ENCODE measurements at places on chromosomes 5 and 9.
A peak's percentile ranks its signal among the peaks of the same experiment; 100 is the strongest.

DNA sequence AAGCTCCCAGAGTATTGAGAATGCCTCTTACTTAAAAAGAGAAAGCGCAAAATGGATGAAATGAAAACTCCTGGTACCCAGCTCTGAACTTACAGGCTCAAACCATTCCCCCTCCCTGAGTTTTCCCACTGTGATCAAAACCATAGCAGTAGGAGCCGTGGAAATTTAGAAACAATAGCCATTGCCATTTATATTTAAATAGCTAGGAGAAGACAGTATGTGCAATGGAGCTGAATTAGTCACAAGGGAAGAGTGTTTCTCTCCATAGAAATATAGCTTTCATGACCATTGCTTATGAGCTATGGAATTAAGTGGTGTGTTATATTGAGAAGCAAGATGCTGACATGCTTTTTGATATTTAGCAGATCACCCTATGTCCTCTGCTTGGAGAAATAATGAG, 84.6 kb downstream of the PCSK5 start:
- no peak for DNase-seq

GRCh38 chr9:131024978-131025868, 16.2 kb downstream of the LAMC3 start:
- DNase-seq = no peak

DNA sequence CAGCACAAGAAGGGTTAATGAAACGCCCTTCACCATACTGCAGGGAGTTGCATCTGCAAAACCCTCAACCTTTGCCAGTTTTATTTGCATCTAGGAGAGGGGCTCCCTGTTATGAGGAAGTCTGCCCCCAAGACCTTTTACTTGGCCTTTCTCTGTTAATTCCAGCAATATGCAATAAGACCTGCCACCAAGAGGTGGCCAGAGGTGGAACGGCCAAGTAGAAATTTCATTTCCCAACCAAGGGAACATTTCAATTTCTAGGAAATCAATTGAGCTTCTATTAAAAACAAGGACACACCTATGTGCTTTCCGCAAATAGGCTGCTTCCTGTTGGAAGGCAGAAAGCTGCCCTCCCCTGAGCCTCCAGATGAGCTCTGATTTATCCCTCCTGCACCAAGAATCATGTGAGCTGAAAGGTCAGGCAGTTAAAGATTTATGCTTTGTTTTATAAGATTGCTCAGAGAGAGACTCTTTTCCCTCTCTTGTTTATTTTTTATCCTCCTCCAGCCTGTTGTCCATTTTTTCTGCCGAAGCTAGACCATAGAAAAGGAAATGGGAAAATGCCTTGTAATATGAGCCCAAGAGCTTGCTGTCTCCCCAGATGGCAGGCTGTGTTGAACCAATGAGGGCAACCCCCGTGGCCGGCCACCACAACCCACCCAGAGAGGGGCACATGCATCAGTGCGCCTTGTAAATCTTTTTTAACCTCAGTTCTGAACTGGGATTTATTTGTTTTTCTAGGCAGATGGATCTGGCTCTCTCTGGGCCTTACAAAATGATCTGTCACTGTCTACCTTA, 572.8 kb downstream of the TLE1 start:
- DNase-seq = no peak

- no peak for DNase-seq
Observed at GRCh38 chr9:133842721-133843227, 104.6 kb upstream of the SARDH start.

DNA sequence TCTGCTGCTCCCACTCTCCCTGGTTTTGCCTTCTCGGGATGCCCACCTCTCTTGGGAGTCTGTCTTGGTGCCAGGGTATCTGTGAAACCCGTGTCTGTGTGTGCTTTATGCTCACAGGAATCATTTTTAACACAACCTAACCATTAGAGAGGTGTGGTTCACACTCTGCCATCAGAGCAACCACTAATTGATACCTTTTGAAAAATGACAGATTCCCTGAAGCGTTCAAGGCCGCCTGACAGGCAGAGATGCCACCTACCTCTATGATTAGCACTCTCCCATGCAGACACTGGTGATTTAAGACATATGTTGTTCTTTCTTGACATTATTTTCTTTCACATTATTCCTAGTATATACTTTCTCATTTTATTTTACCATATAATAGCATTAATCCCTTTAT, 207.3 kb upstream of the SGCD start:
- DNase-seq = no peak

DNA sequence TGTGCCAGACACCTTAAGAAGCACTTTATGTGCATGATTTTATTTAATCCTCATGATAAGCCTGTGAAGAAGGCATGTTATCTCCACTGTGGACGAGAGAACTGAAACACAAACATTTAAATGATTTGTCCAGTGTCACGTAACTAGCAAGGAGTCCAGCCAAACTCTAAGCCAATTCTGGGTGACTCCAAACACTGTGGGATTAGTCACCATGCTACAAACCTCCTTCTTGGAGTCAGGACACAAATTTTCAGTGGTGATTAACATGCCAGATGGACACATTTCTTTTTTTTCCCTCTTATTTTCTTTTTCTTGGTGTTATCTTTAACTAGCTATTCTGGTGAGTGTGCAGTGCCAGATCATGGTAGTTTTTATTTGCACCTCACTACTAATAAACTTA, 316.8 kb downstream of the NDUFS4 start:
- no peak for DNase-seq

GRCh38 chr5:124671193-124671592, 75.2 kb downstream of the ZNF608 start:
- no peak for DNase-seq

DNA sequence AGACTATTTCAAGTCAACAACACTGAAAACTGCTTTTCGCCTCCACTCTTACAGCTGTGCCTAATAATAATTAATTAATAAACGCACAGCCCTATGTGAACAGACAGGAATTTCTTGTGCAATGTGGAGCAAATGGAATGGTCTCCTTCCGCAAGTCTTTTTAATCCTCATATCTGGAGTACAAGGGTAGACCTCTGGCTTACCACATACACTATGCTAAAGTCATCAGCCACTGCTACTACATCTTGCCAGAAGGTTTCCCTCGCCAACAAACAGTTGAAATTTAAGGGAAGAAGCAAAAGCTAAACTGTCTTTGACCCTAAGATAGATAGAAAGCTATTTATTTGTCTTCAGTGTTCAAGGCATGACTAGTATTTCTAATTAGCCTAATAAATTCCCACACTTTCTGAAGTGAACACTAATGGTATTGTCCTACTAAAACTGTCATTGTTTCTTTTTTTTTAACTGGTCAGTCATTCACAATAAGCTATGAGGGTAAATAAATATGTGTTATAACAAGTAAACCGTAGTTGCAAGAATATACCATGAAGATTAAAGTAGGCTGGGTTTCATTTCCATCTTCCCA, 63.9 kb downstream of the GOLPH3 start:
- DNase-seq = no peak

GRCh38 chr9:69097064-69097463, 61.5 kb downstream of the FXN start:
- no peak for DNase-seq

DNA sequence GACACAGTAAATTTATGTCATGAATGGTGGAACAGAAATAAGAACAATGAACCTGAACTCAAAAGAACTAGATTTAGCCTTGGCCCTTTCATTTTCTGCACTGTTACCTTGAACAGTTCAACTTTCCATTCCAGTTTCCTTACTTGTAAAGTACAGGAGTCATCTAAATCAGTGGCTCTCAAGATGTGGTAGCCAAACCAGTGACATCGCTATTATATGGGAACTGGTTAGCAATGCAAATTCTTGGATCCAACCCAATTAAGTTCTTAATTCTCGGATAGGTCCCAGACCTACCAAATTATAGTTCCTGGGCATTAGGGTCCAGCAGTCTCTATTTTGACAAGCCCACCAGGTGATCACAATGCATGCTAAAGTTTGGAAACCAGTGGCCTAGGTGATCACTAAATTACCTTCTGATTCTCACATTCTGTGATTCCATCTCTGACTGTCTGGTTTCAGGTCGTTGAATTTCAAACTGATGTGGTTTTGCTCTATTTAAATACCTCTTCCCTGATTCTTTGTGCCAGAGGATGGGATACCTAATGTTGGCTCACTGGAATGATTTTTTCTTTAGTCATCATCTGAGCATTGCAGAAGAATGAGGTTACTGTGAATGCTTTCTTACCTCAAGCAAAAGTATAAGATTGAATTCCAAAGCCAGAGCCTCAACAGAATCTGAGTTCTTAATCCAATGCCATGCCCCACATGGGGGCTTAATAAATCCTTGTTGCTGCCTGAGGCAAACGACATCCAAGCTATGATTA, 253.8 kb downstream of the ENC1 start:
- no peak for DNase-seq

GRCh38 chr5:65695162-65695755, 26.6 kb downstream of the SGTB start:
- no peak for DNase-seq

DNA sequence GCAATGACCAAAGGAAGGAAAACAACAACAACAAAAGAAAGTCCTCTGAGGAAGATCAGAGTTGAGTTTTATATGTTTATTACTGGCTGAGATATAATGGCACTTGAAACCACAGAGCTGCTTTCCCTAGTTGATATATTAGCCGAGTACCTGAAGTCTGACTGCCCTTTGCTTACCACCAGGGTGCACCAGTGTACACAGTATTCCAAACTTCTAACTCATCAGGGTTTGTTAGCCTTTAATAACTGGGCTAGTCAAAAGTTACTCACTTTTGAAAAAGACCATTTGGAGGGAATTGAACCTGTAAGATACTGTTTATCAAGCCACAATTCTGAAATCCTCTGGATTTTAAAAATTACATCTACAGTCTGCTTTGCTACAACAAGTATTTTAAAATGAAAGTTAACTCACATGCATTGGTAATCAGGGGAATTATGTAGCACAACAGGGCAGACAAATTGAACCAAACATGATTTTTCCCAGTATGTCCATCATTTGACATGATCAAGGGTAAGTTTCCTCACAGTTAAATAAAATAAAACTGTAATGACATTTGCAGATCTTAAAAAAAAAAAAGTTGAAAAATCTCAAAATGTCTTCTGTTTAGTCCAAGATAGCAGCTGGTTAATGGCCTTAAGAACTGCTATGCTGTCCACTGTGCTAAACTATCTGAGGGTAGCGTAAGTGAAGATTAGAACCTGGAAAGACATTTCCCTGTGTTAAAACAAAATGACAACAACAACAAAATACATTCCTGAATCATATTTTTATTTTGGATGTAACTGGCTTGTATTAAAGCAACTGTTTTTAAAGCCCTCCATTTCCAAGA, 57.3 kb upstream of the C6 start:
- DNase-seq = no peak

- no peak for DNase-seq
Observed at GRCh38 chr9:106038266-106039001, 344.1 kb downstream of the TMEM38B start.

GRCh38 chr5:167895899-167896659, 395.4 kb upstream of the WWC1 start:
- no peak for DNase-seq

DNA sequence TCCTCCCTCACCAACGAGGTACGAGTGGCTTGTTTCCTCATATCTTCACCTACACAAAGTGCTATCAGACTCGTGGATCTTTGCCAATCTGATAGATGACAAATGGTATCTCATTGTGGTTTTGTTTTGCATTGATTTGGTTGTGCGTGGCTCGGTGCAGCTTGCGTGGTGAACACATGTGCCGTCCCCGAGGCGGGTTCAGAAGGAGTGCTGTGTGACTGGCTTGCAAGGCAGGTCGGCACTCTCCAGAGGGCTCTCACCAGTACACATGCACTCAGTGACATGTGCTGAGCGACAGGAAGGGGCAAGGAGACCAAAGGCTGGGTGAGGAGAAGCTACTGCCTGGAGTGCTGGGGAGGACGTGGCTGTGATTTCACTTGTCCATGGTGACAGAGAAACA, 95.3 kb upstream of the PITX1 start:
- DNase-seq = no peak

DNA sequence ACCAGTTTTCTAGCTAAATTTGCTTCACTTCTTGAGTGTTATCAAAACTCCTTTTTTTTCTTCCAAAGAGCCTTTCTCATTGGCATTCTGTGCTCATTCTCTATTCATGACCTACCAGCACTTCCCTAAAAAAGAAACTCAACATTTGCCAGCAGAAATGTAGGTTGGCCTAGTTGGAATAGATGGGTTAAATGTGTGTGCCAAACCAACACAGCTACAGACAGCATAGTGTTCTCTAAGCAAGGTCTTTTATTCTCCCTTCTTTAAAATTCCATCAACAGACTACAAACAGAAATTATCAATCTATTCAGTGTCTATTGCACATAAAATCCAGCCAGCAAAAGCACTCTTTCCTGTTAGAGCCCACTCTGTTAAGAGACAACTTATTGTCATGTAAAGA, 255.8 kb upstream of the PUM3 start:
- no peak for DNase-seq

- DNase-seq = no peak
Observed at GRCh38 chr9:83698976-83699585, 8.7 kb downstream of the UBQLN1 start.

DNA sequence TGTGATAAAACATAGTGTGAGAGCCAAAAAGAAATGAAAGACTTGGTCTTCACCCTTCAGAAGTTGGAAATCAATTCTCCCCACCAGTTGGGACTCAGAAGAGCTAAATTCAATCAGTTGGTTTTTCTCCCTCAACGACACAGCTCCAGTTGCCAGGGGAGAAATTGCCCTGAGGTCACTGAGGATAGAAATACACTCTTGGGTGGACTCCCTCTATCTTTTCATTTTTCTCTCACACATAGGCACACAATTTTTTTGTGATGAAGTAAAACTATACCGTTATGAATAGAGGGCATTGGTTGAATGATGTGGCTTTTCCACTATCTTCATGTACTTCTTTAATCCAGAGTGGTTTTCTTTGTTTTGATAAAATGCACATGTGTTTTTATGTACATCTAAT, 80.2 kb downstream of the ZNF366 start:
- DNase-seq = no peak

DNA sequence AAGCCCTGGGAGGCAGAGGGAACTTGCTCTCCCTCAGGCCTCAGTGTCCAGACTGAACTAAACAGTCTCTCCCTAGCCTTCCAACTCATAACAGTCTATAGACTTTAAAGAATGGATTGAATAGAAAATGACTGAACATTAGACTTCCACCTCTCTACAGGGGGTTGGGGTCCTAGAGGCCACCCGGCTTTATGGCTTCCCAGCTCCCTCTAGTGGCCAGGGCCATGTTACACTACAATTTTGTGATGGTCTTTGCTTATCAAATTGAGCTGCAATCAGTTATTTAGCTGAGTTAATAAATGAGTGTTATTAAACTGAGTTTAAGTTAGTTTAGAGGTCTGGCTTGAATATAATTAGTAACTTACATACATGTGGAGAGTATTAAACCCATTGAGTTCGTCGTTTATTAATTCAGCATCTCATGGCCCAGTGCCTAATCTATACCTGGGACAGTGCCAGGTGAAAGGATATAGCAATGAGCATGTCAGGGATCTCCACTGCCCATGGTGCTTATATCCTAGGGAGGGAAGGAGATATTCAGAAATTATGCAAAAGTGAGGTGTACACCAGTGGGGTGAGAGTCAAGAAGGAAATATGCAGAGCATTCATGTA, 105.2 kb downstream of the SH3TC2 start:
- peak; percentile 14 for DNase-seq

GRCh38 chr5:80254767-80255430, 949 bp downstream of the SERINC5 start:
- no peak for DNase-seq

- no peak for DNase-seq
Observed at GRCh38 chr5:32511776-32512374, 67.3 kb upstream of the ZFR start.

- no peak for DNase-seq
Observed at GRCh38 chr5:38888041-38888440, 42.2 kb downstream of the OSMR start.
